H4 (cell line): ENCODE measurements at places on chromosomes 4 and X. TPM values are rescaled to one million over a fixed set of nuclear protein-coding genes. Genes with fewer than 3 reads are reported as not detected.

The GUCY1B1 gene
- total RNA-seq: 10.4 and 13.0 TPM in 2 replicates

DNA sequence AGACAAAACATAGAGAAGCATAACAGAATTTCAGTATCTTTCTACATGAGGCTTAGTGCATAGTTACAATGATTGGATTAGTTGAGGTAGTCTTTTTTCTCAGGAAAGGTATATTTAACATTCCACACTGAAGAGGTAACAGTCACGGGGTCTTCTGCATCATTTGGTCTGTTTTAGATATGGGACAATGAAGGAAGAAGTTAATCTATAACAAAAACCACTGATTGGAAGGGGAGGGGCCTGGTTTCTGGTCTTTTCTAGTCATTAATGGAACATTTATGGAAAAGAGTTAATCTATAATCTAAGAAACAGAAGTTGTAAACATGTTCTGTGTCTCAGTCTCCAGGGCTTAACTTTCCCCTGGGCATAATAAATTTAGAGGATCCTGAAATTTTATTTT lies 37.3 kb upstream of the HPSE start:
- DNase-seq: no peak

DNA sequence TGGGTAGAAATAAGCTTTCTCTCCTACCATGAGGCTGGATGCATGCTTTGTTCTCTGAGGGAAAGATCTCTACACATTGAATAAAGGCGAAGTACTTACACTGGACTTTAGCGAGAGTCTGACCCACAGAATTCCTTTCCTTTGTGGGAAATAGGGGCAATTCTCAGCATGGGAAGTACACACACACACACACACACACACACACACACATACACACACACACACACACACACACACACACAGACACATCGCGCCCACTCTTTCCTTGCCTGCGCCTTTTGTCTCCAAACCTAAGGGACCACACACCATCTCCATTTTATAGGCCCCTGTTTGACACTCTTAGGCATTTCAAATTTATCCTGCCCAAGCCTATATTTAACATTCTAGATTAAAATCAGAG lies 83.8 kb downstream of the LUZP4 start:
- no peak for DNase-seq

The RBM46 gene
- not detected in 2 replicates for total RNA-seq

- DNase-seq: no peak
Measured at GRCh38 chrX:12396584-12396983, 258.3 kb downstream of the FRMPD4 start.

The IL3RA gene
- 0.72 and 1.1 TPM in 2 replicates for total RNA-seq

The ALPK1 gene
- total RNA-seq: 9.0 and 15.7 TPM in 2 replicates

- no peak for DNase-seq
Measured at GRCh38 chr4:52157641-52158316, 106.7 kb downstream of the SPATA18 start.

The ARHGEF9 gene
- 9.1 and 16.1 TPM in 2 replicates for total RNA-seq

- DNase-seq: no peak
Measured at GRCh38 chr4:20126906-20127305, 124.8 kb upstream of the SLIT2 start.
